Effector CD8-positive, alpha-beta T cell (primary cell): ENCODE measurements at places on chromosomes 2 and 18.

DNA sequence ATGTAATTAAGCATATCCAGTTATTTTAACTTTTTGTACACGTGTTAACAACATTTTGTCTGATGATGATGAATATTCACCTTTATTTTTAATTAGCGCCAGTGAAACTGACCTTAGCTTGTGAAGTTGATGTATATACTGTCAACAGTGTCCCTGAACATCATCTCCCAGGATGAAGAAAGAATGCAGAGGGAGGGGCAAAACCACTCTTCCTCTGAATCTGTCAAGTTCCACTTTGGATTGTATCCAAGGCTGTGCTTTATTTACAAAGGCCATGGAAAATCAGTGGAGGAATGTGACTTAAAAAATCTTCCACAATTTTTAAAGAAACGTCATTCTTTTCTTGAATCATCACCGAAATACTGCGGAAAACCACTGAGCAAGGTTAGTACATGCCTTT is 4.5 kb upstream of the RMDN2 start:
- DNase-seq: no peak

DNA sequence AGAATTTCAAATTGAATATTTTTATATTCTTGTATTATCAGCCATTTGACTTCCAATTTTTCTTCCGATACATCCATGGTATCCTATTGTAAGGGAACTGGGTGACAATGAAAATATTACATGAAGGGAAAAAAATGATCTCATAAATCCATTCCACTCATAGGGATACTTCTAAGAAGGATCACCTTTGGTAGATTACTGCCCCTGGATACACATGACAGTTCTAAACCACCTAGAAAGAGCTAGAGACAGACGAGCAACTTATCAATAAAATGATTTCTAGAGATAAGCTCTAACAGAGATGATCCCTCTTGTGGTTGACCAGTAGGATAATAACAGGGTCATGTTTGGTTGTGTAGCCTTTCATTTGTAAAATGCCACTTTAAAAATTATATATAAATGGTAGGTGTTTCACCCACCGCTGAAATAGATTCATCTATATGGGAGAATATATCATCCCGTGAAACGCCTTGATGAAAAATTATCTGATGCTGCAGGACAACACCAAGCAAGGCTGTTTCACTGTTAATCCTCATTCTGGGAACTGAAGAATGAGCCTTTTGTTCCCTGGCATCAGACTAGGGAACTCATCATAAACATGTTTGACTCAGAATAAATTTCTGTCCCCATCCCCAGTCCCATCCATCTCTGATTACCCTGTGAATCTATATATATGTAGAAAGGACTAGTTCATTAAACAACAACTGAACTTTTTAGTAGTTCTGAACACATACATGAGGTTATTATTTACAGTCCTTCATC is 180.0 kb downstream of the TCF4 start:
- no peak for DNase-seq

- no peak for DNase-seq
Observed at GRCh38 chr2:166614029-166614428, 120.0 kb upstream of the SCN7A start.

GRCh38 chr2:144133936-144134665 is 385.8 kb downstream of the ZEB2 start:
- DNase-seq: no peak

GRCh38 chr2:238339395-238339780 is 19.1 kb downstream of the TRAF3IP1 start:
- DNase-seq: no peak

DNA sequence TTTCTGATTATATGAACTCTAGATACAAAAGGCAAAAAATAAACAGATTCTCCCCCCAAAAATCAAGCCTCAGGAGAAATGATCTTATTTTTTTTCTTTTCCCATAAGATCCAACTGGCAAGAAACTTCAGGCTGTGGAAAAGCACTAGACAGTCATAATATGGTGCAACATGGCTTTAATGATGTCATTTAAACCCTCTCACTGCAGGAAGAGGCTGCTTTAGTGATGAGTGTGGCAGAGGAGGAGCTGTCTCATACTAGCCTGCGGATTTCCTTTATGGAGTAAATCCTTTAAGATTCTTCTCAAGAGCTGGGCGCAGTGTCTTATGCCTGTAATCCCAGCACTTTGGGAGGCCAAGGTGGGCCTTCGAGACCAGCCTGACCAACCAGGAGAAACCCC is 83.3 kb upstream of the CD28 start:
- DNase-seq: no peak

- no peak for DNase-seq
Observed at GRCh38 chr2:24711865-24712264, 81.3 kb downstream of the PTRHD1 start.

DNA sequence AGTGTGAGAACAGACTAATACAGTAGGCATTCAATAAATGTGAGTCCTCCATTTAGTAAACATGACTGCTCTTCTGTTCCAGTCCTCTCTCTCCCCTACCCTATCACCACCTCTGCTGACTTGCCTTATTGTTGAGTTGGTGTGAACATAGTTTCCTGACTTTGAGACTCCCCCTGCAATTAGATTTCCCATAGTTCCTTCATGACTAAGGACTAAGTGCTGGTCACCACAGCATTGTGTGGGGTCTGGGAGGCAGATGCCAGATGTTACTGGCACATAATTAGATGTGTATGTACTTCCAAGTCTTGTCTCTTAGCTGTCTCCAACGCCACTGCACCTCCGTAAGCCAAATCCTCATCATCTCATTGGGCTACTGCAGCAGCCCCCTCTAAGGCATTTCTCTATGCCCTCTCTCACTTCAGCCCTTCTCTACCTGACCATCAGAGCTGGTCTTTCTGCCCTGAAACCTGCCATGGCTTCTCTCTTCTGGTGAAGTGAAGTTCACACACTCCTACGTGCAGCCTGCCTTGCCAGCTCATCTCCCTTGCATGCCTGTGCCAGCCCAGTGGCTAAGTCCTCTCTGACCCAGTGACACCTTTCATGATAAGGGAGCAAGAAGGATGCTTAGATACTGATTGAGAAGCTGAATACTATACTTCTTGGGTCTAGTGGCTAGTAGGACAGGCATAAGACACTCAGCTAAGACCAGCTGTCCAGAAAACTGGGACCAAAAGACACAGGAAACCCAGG is 81.6 kb upstream of the ALPP start:
- no peak for DNase-seq

GRCh38 chr2:219844401-219845091 is 217.1 kb downstream of the SLC4A3 start:
- DNase-seq: no peak

DNA sequence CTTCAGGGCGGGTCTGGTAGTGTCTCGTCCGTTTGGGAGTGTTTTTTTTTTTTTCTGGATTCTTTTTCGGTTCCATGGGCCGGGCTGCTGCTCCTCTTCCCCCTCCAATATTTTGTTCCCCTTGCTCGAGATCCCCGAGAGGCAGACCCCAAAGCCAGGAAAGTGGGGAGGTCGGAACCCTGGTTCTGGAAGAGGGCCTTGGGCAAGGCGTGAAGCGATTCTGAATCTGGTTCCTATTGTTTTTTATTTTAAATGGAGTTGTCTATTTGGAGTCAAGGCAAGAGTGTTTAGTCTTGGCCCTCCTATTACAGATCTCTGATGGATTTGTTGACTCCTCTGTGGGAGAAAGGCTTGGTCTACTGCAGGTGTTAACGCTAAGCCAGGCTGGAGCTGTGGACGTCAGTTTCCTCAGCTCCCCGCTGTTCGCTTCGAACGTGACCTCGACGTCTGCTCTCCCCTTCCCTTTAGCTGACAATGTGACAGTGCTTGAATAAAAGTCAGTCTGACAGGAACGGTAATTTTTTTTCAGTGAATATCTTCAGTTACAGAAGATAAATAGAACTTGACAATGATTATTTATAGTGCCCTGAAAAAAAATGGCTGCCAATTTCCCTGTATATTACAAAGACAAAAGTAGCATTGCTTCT is 683 bp upstream of the DNAJC27 start:
- DNase-seq: no peak

DNA sequence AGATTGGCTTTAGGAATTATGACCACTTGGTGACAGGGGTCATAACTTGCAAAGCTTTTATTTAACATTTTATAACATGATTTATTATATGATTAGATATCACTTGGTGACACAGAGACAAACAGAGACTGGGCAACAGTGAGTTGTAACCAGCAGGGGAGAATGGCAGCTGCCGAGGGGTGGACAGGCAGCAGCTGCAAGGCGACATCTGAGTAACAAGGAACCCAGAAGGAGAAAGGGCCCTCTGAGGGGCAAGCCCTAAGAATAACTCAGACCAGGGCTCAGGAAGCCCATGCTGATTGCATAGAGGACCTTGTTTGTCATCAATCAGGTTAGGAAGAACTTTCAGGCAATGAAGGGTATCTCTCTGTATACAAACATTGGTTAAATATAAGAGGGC is 339.9 kb upstream of the SOX11 start:
- DNase-seq: no peak

GRCh38 chr2:230328155-230328458 is 1.1 kb downstream of the SP140L start:
- DNase-seq: no peak

- DNase-seq: no peak
Observed at GRCh38 chr2:20558391-20559150, 92.3 kb downstream of the HS1BP3 start.

DNA sequence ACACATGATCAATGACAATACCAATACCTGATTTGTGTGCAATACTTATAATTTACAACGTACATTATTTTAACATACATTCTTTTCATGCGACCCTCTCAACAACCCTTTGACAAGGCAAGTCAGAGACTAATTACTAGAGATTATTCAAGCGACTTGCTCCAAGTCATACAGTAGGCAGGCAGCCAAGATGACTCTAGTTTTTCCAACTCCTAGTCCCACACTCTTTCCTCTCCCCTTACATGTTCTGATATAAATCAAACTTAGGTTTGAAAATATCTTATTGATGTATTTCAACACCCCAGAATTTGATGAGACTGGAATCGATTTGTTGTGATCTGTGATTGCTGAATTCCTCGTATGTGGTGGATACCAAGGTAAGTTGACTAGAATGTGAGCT is 8.0 kb upstream of the CYP27C1 start:
- DNase-seq: no peak

GRCh38 chr18:58671632-58672564 is 633 bp downstream of the MALT1 start:
- DNase-seq: no peak

GRCh38 chr18:25351777-25352628 is at the start of gene ZNF521:
TSS of gene ZNF521 (minus strand) at chr18:25352166. CDS start at chr18:25350946, 1,220 bp downstream.
- DNase-seq: peak; percentile 14

GRCh38 chr2:166671235-166671634 is 177.2 kb upstream of the SCN7A start:
- no peak for DNase-seq

DNA sequence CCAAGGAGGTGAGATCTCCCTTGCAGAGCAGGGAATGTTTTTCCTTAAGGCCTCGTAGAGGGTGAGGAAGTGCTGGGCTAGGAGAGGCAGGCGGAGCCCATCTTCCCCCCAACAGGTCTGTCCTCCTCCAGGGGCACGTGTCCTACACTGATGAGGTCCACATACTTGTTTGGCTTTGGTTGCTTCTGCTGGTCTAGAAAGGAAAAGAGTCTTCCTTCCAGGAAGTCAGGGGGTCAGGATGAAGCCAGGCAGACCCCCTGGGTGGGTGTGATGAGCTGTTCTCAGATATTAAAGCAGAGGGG is 6.0 kb downstream of the SH3BP4 start:
- DNase-seq: no peak

GRCh38 chr2:66575625-66576310 is 140.8 kb downstream of the MEIS1 start:
- DNase-seq: no peak

GRCh38 chr18:23971666-23972230 is 42.8 kb upstream of the TTC39C start:
- no peak for DNase-seq

GRCh38 chr18:26434887-26435286 is 113.5 kb downstream of the KCTD1 start:
- no peak for DNase-seq

- peak; percentile 62 for DNase-seq
Observed at GRCh38 chr2:45643543-45644542, 7.6 kb upstream of the PRKCE start.

GRCh38 chr2:238256594-238257104 is 16.8 kb upstream of the HES6 start:
- DNase-seq: peak; percentile 51

GRCh38 chr2:212028798-212029394 is 509.7 kb downstream of the ERBB4 start:
- DNase-seq: no peak

DNA sequence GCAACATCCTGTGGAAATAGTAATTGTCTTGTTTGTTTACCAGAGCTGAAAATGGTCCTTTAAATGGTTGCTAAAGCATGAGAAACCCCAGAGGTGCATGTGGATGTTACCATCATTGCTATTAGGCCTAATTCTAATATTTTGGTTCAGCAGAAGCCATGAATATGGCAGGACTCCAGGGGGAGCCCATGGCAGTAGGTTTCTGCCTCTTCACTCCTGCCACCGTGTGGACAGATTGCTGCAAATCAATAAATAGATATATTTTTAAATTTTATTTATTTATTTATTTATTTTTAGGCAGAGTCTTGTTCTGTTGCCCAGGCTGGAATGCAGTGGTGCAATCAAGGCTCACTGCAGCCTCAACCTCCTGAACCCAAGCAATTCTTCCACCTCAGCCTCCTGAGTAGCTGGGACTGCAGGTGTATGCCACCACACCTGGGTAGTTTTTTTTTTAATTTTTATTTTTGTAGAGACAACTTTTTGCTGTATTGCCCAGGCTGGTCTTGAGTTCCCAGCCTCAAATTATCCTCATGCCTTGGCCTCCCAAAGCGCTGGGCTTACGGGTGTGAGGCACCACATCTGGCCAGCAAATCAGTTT is 54.9 kb upstream of the CAPN13 start:
- DNase-seq: peak; percentile 7

DNA sequence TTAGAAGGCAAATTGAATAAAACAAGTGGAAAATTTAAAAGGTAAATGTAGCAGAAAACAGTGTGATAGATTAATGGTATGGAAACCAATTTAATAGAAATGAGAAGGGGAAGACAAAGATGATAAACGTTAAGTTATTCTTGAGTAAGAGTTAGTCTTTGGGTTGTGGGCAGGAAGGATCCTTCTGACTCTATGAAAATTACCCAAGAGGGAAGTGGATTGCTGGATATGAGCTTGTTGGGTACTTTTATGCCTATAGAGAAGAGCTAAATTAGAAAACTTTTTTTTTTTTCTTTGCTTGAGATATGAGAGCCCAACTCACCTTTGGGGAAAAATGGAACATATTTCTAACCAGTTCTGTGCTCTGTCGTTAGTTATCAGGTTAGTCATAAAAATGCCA is 144.0 kb downstream of the LDLRAD4 start:
- no peak for DNase-seq

DNA sequence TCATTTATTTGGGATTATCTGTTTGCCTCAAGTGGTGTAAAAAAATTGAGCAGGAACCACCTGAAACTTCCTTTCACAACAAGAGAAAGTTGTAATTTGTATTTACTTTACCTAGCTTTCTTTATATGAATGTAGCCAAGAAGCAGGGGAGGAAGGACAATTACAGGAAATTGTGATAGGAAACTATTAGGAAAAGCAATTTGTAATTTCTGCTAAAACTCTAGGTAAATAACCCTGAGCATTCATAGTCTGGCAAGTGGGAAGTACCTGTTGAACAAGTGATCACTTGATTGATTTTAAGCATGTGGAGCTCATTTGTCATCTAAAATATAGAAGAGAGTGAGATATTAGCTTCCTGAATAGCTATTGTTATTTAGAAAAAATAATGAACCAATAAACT is 5.0 kb downstream of the TFPI start:
- DNase-seq: no peak
